ENCODE measurements at places on chromosomes 1 and 21.

GRCh38 chr1:56074007-56074651 is 505.2 kb downstream of the PLPP3 start:
- DNase-seq: no peak

DNA sequence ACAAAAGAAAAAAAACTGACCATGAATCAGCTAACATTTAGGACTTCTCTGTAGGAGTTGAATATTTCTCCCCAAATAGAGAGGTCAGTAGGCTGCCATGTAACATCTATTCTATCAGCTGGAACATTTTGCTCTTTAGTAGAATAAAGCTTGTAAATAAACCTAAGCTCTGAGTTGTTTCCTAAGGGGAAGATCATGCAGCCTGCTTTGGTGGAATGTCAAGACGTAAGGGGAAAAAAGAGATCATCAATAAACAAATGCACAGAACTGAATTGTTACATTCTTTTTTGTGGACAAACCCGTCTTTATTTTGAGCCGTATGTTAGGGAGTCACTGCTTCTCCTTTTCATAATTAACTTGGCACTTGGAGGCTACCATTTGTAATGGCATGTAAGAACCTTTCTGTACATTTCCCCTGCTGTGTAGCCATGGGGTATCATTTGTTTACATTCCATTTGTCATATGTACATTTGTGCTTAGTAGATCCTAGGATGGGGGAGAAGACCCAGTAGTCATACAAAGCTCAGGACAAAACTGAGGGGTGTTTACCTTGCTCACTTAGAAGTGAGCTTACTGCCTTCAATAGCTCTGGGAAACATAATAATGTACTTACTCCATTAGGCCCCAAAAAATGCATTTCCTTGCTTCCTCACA is 10.8 kb upstream of the PALMD start:
- DNase-seq: no peak

DNA sequence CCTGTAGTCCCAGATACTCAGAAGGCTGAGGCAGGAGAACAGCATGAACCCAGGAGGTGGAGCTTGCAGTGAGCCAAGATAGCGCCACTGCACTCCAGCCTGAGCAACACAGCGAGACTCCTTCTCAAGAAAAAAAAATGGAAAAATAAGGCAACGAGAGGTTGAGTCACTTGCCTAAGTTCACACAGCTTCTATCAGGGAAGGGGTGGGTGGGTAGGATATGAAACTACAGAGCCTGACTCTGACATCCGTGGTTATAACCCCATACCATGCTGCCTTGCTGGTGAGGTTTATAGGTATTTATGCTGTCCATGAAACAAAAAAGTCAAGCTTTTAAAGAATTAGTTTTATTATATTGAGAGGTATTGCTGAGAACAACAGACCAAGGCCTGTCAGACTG is 61.5 kb upstream of the RAB4A start:
- DNase-seq: no peak

DNA sequence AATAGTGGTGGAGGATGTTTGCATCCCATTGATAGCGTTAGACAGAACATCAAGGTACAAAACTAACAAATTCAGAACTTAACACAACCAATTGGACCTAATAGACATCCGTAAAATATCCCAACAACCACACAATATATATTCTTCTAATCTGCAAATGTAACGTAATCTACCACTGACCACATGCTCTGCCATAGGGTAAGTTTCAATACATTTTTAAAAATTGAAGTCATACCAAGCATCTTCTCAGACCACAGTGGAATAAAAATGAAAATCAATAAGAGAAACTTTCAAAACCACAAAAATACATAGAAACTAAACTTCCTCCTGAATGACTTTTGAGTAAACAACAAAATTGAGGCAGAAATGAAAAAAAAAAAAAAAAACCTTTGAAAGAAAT is 1087.5 kb downstream of the KCNT2 start:
- no peak for DNase-seq

- no peak for DNase-seq
These were observed 1.3 kb downstream of the ARL8A start for GRCh38 chr1:202143011-202143767.

- no peak for DNase-seq
These were observed 67.5 kb downstream of the SDC3 start for GRCh38 chr1:30840904-30841598.
